ENCODE measurements at places on chromosomes 7 and 10.

DNA sequence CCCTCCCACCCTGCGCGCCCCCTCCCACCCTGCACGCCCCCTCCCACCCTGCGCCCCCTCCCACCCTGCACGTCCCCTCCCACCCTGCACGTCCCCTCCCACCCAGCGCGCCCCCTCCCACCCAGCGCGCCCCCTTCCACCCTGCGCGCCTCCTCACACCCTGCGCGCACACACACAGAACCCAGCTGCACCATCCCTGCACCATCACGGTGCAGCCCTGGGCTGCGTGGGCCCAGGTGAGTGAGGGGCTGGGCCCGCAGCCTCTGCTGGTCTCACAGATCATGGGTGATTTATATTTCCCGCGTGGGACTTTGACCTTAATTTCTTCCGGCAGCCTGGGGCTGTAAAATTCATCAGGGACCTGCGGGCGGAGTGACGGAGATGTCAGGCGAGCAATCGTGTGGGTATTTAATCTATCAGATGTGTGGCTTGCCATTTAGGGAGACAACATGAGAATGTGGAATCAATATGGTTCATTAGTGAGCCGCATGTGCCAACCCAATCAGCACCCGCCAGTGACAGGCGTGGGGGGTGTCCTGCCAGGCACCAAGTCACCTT lies 57.7 kb downstream of the C10orf105 start:
- no peak for DNase-seq

GRCh38 chr10:50325449-50326171 lies 74.3 kb upstream of the ASAH2 start:
- no peak for DNase-seq

- no peak for DNase-seq
These were observed 232.0 kb upstream of the NRP1 start for GRCh38 chr10:33566426-33566825.

DNA sequence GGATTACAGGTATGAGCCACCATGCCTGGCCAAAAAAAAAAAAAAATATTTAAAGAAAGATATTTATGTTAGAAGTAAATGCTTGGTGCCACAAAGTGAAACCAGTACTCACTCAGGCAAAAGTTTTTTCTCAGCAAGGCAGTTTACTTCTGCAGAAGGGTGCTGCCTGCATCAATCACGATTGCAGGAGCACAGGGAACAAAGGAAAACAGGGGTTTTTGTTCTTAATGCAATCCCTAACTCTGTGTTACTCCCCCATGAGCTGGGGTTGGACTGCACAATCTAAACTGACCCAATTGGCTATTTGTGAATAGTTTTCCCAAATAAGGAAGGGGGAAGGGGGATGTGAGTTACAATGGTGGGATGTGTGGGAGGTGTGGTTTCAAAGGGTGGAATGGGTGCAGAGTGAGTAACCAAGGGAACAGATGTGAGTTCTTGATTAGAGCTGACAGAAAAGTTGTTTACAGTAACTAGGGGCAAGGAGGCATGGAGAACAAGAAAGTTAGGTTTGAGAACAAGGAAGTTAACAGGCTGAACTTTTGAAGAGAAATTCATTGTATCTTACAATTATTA lies 255.4 kb downstream of the TYW1 start:
- DNase-seq, result no peak

- DNase-seq, result no peak
These were observed 184.0 kb downstream of the CCDC7 start for GRCh38 chr10:32629910-32630309.

DNA sequence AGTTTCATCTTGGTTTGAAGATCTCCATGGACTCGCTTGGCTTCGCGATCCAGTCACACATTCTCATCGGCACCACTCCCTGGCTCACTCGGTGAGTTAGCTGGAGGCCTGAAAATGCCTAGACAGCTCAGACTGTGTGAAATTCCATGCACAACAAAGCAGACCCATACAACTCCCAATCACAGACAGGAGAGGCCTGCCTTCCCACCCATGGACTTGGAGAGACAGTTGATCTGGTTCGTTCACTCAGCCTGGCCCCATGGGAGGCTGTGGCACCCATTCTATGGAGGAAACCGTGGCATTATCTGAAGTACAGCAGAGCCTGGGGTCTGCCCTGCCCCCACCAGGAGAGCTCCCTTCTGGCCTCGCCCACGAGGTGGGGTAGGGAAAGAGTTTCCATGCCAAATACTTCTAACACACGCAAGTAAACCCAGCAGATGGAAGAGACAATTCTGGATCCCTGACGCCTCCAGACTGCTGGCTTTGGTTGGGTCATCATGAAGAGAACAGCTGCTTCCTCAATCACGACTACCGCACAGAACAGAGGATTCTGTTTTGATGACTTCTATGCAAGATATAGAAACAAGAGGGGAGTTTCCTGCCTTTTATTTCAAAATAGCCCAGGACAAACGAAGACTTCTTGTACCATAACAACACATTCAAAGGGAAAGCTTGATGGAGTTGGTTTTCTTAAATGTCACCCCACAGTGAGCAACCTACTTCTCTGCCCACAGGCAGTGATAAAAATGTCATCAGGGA lies 15.9 kb downstream of the FAM53B start:
- no peak for DNase-seq

DNA sequence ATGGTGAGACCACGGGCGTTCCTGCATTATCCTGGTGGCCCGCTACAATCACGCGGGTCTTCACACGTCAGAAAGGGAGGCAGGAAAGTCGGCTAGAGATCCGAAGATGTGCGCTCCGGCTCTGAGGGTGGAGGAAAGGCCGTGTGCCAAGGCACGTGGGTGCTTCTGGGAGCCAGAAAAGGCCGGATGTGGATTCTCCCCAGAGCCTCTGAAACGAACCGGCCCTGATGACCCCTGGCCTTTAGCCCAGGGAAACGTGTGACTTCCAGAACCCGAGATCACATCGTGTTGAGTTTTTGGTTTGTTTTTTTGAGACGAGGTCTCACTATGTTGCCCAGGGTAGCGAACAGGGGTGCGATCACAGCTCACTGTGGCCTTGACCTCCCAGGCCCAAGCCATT lies 244.2 kb downstream of the ELFN1 start:
- no peak for DNase-seq

DNA sequence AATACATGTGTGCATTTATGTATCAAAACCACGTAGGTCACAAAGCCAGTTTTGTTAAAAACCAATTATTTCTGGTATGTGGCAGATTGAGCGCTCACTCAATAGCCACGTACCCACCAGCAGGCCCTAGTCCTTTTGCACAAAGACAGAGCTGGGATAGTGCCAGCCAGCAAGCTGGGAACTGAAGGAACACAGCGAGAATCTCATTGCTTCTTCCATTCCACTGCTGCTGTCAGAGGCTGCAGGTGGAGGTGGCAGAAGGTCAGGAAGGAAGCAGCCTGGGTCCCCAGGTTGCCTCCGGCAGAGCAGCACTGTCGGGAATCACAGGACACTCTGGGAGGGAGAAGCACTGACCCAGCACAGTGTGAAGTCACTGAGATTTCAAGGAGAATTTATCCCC lies 385.5 kb upstream of the PFKP start:
- no peak for DNase-seq
